Bladder microvascular endothelial cell (primary cell): ENCODE measurements at places on chromosomes 2 and 18. TPM values are rescaled to one million over a fixed set of nuclear protein-coding genes. Genes with fewer than 3 reads are reported as not detected.

The IL1RL1 gene
- 3.1 and 3.3 TPM in 2 replicates for total RNA-seq

The GPAT2 gene
- 11.3 and 13.9 TPM in 2 replicates for total RNA-seq

The ACTG2 gene
- 0.81 TPM in 1 of 2 replicates, not detected in the other for total RNA-seq

The SFT2D3 gene
- total RNA-seq = 2.1 and 2.6 TPM in 2 replicates

The SERPINB10 gene
- total RNA-seq = not detected in 2 replicates

The LCLAT1 gene
- 5.8 and 13.0 TPM in 2 replicates for total RNA-seq
